ENCODE measurements at places on chromosomes 3 and 15. TPM values are rescaled to one million over a fixed set of nuclear protein-coding genes. Genes with fewer than 3 reads are reported as not detected.

SNURF gene
- 43.1 TPM for total RNA-seq

TFRC gene
- 208 TPM for total RNA-seq

MAGEL2 gene
- total RNA-seq = not detected

KLHL25 gene
- 4.3 TPM for total RNA-seq

Measured in CD8-positive, alpha-beta T cell (primary cell).